Left kidney (tissue), 8 donors: ENCODE measurements at places on chromosomes 13 and 19. TPM values are rescaled to one million over a fixed set of nuclear protein-coding genes. Genes with fewer than 3 reads are reported as not detected.

DNA sequence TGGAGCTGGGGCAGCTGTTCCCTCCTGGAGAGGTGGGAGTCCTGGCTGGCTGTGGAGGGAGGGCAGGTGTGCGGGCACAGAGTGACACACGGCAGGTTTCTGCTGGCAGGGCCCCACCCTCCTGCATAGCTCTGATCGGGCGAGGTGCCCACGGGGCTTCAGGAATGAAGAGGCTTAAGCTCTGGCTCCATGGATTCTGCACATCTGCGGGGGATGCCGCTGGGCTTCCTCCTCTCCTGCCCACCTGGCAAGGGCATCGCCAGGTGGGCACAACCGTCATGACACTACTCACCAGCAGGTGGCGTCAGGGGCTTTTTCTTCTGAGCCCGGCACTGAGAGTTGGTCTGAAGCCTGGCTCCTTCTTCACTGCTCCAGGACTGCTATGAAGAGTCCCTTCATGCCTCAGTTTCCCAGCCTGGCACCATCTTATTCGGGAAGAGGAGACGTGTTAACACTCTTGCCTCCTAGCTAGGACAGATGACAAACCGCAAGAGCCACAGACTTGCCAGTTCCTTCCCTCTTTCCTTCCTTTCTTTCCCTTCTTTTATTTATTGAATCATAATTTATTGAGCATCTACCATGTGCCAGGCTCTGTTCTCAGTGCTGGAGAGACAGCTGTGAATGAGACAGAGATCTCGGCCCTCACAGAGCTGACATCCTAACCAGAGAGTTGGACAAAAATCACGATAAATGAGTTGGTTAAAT lies 15.2 kb upstream of the PAK4 start:
- no peak for DNase-seq

GRCh38 chr19:52307275-52307674 lies 10.3 kb downstream of the ZNF480 start:
- DNase-seq: peak; percentile 7

GRCh38 chr19:35760711-35761349 lies 2.9 kb downstream of the PROSER3 start:
- no peak for DNase-seq

ZNF66 gene
- polyA plus RNA-seq: 10.5 TPM

- DNase-seq: no peak
These were observed 764.4 kb downstream of the LIG4 start for GRCh38 chr13:107450931-107451330.

KLF1 gene
- 0.17 TPM for polyA plus RNA-seq

N4BP2L2 gene
- 274 TPM for polyA plus RNA-seq

KLK14 gene
- 0.45 TPM for polyA plus RNA-seq

GRCh38 chr13:50033725-50034124 lies 18.5 kb downstream of the KCNRG start:
- no peak for DNase-seq

SPACA7 gene
- polyA plus RNA-seq: not detected

GRCh38 chr13:24149246-24150032 lies 11.1 kb upstream of the SPATA13 start:
- no peak for DNase-seq

AMH gene
- polyA plus RNA-seq: 3.2 TPM

- no peak for DNase-seq
These were observed 42.8 kb downstream of the TRPM4 start for GRCh38 chr19:49200238-49200862.

SYNE4 gene
- 14.0 TPM for polyA plus RNA-seq

CBARP gene
- polyA plus RNA-seq: 1.4 TPM

TBXA2R gene
- 2.2 TPM for polyA plus RNA-seq

MYO1F gene
- polyA plus RNA-seq: 10.8 TPM

KCNC3 gene
- polyA plus RNA-seq: 55.2 TPM

GRCh38 chr19:39197808-39198207 lies 1.0 kb downstream of the NCCRP1 start:
- DNase-seq: no peak

RCBTB2 gene
- 61.1 TPM for polyA plus RNA-seq

- no peak for DNase-seq
These were observed 125.5 kb upstream of the UQCRFS1 start for GRCh38 chr19:29338480-29338879.

CASP14 gene
- polyA plus RNA-seq: 0.05 TPM
